ENCODE measurements at places on chromosomes 16 and 17.

- DNase-seq = no peak
Measured at GRCh38 chr17:75514299-75514918, 928 bp downstream of the CASKIN2 start.

- DNase-seq = no peak
Measured at GRCh38 chr16:4831616-4832015, 15.5 kb downstream of the GLYR1 start.

DNA sequence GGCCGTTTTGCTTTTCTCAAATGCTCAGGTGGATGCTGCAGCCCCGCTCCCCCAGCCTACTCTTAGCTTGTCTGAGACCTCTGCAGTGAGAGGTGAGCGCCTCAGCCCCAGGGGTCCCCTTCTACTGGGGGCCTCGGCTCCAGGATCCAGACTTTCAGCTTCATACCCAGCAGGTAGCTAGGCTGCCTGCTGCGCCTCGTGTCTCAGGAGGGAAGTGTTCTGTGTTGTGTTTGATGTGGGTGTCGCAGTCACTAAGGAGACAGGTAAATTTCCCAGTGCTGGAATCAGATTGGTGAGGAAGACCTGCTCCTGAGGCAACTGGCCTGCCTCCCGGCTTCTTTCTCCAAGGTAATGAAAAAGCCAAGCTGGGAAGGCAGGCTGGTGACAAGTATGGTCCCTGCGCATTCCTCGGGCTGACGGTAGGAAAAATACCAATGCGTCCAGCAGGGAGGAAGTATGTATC lies 604.0 kb upstream of the SALL1 start:
- no peak for DNase-seq

DNA sequence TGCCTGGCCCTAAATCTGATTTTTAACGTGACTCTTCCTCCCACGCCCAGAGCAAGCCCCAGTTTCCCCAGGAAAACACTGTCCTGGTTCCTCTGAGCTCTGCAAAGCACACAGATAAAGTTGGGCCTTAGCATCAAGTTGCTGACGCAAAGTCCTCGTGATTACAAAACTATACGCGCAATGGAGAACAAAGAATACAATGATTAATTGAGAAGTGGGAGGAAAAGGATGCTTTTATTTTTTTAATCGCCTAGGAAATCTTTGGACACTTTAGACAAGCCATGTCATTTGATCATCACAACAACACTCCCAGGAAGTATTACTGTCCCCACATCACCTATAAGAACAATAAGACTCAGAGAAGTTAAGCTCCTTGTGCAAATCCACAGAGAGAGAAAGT lies 30.5 kb upstream of the CES5A start:
- DNase-seq = no peak

GRCh38 chr17:44599298-44600175 lies 42.3 kb downstream of the FZD2 start:
- peak; percentile 98 for DNase-seq

- DNase-seq = peak; percentile 65
Measured at GRCh38 chr16:16019488-16019887, 70.1 kb downstream of the ABCC1 start.

DNA sequence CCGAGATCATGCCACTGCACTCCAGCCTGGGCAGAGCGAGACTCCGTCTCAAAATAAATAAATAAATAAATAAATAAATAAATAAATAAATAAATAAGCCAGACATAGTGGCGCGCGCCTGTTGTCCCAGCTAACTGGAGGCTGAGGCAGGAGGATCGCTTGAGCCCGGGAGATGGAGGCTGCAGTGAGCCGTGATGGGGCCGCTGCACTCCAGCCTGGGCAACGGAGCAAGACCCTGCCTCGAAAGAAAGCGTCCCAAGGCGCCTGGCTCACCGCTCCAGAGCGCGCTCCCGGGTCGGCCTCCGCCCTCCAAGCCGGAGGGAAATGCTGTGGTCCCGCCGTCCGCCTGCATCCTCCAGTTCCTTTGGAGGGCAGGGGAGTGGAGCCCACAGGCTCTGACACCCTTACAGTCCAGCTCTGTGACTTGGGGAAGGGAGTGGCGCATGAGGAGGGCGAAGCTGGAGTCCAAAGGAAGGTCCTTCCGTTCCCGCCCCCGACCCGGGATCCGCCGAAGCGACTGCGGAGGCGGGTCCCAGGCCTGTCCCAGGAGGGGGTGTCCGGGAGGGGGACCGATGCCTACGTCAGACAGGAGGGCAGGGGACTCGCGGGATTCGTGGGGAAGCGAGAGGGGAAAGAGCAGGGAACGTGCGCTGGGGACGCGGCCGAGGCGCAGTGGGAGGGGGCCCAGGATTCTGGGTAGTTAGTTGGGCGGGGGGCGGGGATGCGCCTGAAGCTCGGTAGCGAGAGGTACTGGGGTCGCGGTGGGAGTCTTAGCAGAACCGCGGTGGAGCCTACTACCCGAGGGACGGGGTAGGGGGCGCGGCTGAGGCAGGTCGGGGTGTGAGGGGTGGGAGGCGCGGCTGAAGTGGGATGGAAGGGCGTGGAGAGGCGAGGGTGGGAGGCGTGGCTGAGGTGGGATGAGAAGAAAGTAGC lies 8.4 kb upstream of the TRPV2 start:
- peak; percentile 23 for DNase-seq

DNA sequence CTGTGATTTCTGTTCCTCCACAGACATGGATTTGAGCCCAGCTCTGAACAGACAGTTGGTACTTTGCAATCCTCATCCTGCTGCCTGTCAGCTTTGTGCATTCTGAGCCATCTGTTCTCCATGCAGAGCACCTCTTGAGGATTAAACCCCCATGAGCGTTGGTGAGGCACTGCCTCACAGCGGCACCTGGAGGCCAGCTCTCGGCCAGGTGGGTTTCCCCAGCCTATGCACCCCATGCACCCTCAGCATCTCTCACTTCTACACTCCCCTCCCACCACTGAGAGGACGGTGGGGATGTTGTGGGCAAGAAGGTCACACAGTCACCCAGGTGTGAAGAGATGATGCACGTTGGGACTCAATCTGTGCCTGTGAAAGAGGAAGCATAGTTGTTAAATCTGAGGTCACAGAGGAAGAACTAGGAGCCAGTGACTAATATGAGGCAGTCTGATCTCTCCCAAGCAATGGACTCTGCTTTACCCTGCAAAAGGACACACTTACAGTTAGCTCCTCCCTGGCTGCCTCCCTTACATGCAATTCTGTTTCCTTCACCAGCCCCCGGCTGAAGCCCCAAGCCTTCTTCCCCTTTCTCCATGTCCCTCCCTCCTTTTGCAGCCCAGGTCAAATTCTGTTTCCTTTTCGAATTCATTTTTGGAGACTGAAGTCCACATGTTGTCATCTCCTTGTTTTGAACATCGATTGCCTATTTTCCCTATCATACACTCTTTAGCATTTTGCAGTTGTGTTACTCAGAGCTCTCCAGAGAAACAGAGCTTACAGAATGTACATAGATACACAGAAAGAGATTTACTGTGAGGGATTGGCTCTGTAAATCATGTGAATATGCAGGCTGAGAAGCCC lies 58.5 kb downstream of the HS3ST3B1 start:
- no peak for DNase-seq

DNA sequence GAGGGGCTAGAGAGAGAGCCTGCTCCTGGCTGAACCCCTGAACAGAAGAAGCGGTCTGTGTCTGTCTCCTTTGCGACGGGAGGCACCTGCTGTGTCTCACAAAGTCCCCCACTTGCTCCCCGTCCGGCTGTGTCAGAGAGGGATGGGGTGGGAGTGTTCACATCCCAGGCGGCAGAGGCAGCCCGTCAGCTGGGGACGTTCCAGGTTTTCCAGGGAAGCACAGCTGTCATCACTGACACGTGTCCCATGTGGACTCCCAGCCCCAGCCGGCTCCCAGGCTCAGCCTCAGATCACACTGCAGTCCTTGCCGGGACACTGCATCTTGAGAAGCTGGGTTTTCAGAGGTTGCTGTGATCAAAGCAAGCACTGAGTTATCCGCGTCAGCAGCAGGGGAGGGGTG lies 1.6 kb downstream of the TELO2 start:
- DNase-seq = peak; percentile 11

- DNase-seq = no peak
Measured at GRCh38 chr17:2047590-2047989, 5.8 kb downstream of the OVCA2 start.
